CD14-positive monocyte (primary cell): ENCODE measurements at places on chromosomes 6 and 20. TPM values are rescaled to one million over a fixed set of nuclear protein-coding genes. Genes with fewer than 3 reads are reported as not detected.

DNA sequence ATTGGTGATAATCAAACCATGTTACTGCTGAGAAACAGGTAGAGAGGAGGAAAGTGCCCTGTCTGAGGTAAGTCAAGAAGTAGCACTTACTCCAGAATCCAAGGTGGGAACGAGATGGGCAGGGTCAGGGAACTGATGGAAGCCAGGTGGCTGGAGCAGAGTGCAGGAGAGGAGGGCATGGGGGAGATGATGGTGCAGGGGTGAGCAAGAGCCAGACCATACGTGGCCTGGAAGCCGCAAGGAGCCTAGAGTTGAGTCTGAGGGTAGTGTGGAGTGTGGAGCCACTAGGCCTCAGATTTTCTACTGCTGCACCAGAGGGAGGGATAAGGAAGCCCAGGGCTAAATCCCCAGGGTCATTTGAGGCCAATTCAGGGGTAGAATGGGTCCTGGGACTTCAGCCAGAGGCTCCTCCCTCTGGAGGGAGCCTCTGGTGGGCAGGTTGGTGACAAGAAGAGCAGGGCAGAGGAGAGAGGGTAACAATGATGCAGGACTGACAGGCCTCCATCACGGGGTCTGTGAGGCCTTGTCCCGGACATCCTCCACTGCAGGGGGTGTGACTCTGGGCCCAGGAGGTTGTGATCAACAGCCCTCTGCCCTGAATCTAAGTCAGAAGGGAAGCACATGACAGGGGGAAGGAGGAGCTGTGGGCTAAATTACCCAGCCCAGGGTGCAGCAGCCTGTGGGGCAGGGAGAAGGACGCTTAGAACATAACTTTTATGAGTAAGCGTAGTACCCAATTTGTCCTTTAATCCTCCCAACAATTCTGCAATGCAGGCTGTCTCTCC lies 28.7 kb downstream of the COX4I2 start:
- H3K27ac ChIP-seq = peak overlapping the region; percentile 73
- peak; percentile 78 for DNase-seq
- peaks cover 16% of the 10 kb centered on the region for H3K4me1 ChIP-seq
- H3K27me3 ChIP-seq = no peaks in the 10 kb centered on the region
- H3K36me3 ChIP-seq = peaks cover 46% of the 10 kb centered on the region
- no peak overlapping the region for H3K4me3 ChIP-seq

- DNase-seq = no peak
- no peaks in the 10 kb centered on the region for H3K27me3 ChIP-seq
- no peak overlapping the region for H3K27ac ChIP-seq
- H3K4me3 ChIP-seq = no peak overlapping the region
These were observed 164.6 kb upstream of the FAM83B start for GRCh38 chr6:54681987-54682386.

- H3K4me3 ChIP-seq = no peak overlapping the region
- peaks cover 80% of the 10 kb centered on the region for H3K4me1 ChIP-seq
- peak overlapping the region; percentile 6 for H3K27ac ChIP-seq
- no peak for DNase-seq
- H3K36me3 ChIP-seq = peaks cover 64% of the 10 kb centered on the region
These were observed 8.1 kb downstream of the TAGAP start for GRCh38 chr6:159036673-159037072.

The KCNQ2 gene
- polyA plus RNA-seq = not detected
